ENCODE measurements at places on chromosomes 12 and 14. TPM values are rescaled to one million over a fixed set of nuclear protein-coding genes. Genes with fewer than 3 reads are reported as not detected.

GRCh38 chr12:32298917-32299316 lies 100.4 kb upstream of the FGD4 start:
- no peak for ATAC-seq

- no peak for ATAC-seq
These were observed 178.3 kb downstream of the PRKD1 start for GRCh38 chr14:29749327-29749726.

The RNFT2 gene
- total RNA-seq, result 1.1 TPM

The ACSM4 gene
- not detected for total RNA-seq

DNA sequence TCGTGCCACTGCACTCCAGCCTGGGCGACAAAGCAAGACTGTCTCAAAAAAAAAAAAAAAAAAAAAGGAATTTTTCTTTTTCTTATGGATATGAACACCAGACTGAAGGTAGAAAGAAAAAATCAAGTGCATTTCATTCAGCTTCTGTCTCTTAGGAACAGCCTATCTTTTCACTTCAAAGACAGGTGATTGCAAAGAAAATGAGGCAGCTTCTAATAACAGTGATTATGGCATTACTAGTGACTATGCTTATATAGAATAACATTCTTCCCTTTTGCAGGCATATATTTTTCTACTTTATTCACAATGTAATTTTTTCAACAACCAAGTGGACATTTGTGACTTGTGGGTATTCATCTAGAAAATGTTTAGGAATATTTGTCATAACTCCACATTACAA lies 295.5 kb upstream of the ATXN7L3B start:
- no peak for ATAC-seq

DNA sequence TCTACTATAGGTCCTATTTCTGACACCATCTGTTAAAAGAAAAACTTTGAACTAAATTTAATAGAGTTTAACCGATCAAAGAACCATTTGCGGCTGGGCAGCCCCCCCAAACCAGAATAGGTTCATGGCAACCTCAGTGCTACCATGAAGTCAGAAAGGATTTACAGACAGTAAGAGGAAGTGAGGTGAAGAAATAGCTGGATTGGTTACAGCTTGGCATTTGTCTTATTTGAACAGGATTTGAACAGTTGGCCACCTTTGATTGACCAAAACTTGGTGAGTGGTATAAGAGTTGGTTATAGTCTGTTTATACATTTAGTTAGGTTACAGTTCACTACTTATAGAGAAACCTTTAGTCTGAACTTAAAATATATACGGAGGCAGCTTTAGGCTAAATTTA lies 88.9 kb downstream of the TXNDC16 start:
- ATAC-seq, result no peak

The CACNA2D4 gene
- total RNA-seq, result 1.1 TPM

The ANO6 gene
- total RNA-seq, result 13.2 TPM

- no peak for ATAC-seq
These were observed 7.2 kb downstream of the SINHCAF start for GRCh38 chr12:31318657-31319269.

The GXYLT1 gene
- total RNA-seq, result 3.7 TPM

DNA sequence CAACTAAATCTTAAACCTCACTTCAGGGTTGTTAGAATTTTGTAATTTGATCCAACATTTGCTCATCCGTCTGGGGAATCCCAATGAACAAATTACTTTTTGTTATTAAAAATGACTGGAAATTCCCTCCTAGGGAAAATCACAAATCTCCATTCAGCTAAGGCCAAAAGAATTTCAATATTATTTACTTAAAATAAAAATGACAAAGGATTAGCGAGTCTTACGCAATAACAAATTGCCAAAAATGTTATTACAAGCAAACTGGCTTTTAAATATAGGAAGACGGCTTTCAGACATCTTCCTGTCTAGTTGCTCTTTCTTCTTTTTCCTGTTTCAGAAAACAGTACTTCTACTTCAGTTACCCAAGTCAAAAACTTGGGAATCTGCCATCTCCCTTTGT lies 92.4 kb upstream of the TSPAN8 start:
- no peak for ATAC-seq

The LRRK2 gene
- 14.6 TPM for total RNA-seq

DNA sequence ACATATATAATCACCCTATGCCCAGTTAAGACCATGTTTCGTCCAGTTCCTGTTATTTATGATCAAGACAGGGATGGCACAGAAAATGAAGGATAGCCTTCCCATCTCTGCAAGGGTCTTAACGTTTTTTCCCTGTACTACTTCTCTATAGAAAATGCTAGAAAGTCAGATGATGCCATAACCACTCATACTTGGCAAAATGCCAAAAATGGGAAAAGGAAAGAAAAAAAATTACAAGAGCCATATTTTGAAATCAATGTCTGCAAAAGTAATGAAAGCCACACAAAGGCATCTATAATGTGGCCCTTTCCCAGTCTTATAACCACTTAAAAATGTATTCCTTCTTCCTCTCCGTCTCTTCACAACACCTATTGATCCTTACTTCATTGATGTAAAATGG lies 1.8 kb upstream of the MYL6B start:
- ATAC-seq, result no peak

The FAM90A1 gene
- total RNA-seq, result 0.16 TPM

The PIANP gene
- total RNA-seq, result not detected

GRCh38 chr14:22844221-22845102 lies 8.1 kb downstream of the MMP14 start:
- ATAC-seq, result no peak

DNA sequence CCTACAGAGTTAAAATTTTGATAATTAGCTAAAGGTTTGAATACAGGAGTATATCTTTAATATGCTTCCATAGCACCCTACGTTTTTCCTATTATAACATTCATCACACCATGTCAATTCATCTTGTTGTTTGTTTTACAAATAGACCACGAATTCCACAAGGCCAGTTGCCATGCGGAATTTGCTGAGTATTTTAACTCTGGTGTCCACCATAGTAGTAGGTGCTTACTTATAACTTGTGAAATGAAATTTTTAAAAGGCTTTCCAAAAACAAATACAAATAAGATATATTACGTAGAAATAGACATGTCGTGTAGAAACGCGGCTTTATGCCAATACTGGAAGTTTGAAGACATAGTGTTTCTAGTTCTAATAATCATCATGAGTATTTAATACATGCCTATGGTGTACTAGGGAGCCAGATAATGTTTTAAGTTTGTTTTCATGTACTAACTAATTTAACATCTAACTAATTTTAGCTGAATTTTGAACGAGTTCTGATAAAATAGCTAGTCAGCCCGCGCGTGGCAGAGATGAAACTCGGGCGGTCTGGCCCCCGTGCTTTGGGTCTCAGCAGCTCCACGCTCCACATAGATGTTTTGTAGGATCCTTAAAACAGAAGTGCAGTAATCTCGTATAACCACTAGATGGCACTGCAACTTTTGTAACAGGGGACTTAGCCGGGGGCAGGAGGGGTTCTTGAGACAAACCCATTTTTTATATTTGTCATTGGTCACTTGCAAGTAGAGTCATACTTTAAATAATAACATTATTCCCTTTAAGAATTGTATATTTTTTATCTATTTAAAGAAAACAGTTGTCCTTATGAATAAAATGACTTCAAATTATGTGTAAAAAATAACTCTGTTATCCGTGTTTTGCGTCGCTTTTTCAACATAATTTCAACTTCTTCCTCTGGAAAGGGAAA lies 10.2 kb downstream of the CD69 start:
- ATAC-seq, result peak; percentile 59

Measured in esophagus mucosa (tissue), 1 donor.